ENCODE measurements at places on chromosomes 3 and 15.

GRCh38 chr3:139434764-139435307 is 41.5 kb downstream of the RBP2 start:
- DNase-seq, result no peak

DNA sequence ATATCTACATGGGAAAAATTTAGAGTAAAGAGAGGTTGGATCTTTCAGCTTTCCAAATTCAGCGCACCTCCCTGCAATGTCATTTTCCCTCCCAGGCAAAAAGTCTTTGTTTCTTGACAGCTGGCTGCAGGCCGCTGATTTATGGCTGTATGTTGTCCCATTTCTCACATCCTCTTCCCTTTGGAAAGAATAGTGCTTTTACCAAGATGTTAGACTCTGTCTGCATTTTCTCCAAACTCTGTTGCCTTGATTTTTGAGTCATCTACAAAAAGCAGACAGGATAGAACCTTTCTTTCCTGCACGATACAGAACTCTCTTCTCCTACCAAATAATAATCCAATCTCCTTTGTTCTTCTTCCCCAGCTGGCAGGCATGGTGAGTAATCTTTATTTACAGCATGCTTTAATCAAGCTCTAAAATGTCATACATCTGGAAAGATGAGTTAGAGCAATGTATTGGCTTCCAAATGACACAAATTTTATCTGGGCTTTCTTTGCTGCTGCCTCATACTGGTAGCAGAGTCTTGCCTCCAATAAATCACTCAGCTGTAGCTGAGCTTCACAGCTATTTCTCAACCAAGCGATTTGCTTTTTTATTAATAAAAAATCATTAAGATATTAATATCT is 101.9 kb downstream of the PIK3R4 start:
- DNase-seq, result no peak

DNA sequence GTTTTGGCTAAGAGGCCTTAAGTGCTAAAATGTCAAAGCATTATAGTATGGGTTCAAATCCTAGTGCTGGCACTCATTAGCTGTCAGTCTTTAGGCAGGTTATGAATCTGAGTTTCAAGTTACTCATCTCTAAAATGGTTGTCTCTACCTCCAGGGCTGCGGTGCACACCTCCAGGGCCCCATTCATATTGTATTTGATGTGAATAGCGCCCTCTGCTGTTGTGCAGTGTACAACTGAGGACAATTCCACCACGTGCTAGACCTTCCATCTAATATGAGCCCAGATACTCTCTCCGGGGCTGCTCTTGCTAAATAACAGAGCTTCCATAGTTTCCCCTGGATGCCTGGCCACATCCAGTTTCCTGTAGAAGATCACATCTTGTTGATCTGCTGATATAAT is 54.3 kb downstream of the OXNAD1 start:
- DNase-seq, result peak; percentile 25

- no peak for DNase-seq
Observed at GRCh38 chr3:13171704-13172643, 98.7 kb upstream of the IQSEC1 start.

DNA sequence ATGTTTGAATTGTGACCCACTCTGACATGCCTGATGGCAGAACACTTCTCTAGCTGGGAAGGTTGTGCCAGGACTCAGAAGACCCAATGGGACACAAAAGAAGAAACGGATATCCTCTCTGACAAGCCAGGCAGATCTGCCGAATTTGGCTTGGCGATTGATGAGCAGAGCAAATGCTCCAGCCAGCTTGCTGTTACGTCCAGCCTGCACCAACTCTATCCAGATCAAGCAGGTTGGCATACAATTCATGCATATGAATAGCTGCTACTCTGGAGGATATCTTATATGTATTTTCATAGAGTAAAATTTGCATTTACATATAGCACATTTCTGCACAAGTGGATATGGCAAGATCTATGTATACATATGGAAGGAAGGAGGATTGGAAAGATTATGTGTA is 102.8 kb downstream of the PEX5L start:
- no peak for DNase-seq

DNA sequence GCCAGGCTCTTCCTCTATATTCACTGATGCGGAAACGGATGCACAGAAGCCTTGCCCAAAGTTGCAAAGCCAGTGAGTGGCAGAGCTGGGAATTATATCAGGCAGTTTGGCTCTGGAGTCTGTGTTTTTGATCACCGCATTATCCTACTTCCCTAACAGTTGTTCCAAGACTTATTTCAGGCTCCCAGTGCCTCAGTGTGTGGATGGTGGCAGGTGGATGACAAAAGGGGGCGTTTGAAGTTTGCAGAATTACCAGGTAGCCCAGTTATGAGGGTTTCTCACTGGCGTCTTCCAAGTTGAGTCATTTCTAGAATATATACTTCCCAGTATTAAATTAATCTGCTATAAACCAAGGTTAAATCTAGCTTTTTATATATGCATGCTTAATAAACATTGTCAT is 81.0 kb downstream of the USP13 start:
- DNase-seq, result no peak

Data from HepG2 (cell line).